Activated naive CD4-positive, alpha-beta T cell treated with anti-CD3 and anti-CD28 coated beads, Interleukin-2, amount 50 U/mL, for 72 hours (primary cell): ENCODE measurements at places on chromosomes 16 and 17. TPM values are rescaled to one million over a fixed set of nuclear protein-coding genes. Genes with fewer than 3 reads are reported as not detected.

- no peak for DNase-seq
These were observed 58.4 kb downstream of the SCNN1G start for GRCh38 chr16:23240994-23241393.

DNA sequence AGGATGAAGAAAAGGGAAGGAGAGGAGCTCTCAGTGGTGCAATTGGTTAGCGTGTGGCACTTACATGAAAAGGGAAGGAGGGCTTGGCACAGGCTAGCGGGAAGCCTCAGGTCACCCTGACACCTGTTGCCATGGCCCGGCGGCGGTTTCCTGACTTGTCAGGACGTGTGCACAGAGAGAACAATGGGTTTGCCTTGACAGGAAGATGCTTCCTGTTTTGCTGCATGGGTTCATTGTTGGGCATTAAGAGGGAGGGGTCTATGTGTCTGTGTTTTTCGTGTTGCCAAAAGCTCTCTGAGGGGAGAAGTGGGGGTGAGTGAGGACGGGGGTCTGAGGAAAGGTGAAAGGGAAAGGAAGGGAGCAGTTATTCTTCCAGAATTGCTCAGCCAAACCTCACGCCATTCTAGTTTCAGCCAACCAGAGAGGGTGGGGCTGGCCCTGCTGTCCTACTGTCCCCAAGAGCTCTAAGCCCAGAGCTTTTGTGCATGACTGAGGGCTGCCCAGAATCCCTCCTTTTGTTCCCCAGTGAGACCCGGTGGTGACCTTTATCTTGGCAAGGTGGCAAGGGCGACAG lies 17.1 kb upstream of the CCR7 start:
- peak; percentile 84 for DNase-seq

- DNase-seq: no peak
These were observed 7.1 kb upstream of the CNP start for GRCh38 chr17:41959336-41960095.

DNA sequence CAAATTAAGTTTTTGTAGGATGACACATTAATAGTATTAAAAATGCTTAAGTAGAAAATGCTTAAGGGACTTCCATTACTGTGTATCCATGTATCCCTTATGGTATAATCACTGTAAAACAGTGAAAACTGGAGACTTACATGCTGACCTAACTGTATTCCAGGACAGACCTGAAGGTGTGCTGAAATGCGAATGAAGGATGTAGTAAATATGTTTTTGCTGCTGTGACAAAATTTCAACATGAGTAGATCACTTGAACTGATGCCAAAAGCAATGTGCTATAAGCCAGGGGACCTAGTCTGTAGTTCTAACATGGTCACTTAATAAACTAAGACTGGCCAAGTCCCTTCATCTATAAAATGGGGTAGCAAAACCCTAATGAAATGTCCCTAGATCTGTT lies 142.0 kb upstream of the CORO6 start:
- DNase-seq: no peak

GRCh38 chr16:15949210-15950160 lies at the start of gene ABCC1:
Gene ABCC1, plus strand, starts transcription at chr16:15949616. Its CDS starts 136 bp downstream, at chr16:15949752.
- DNase-seq: peak; percentile 75

GRCh38 chr17:238964-239259 lies 57.5 kb upstream of the DOC2B start:
- no peak for DNase-seq

DNA sequence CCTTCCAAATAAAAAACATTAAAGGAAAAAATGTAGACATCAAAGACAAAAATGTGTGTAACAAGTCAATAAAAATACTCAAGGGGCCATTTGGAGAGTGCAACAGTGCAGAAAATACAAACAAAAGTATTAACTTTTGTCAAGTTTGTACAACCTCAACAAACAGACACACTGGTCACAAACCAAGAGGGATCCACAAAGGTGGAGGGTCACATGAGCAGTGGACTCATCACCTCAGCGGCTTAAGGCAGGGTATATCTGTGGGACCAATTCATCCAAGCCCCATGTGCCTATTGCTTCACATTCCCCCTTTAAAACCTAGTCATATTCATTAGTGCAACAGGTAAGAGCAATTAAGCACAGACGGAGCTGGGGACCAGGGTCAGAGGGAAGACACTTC lies 45.2 kb downstream of the DCUN1D3 start:
- no peak for DNase-seq

DNA sequence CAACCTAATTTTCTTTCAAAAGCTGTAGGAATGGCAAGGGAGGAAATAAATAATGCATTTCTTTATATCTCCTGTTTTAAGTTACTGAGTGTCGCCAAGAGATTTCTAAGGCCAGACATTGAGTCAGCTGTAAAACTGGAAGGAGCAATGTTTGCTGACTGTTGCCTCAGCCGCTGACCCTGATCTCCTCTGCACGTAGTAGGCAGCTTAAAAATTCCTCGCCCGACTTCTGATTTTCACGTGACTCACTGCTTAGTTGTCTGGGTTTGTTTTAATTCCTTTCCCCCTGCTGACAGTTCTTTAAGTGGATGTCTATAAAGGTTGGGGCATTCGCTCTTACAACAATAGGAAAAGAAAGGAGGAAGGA lies 100.6 kb downstream of the WWOX start:
- no peak for DNase-seq

ASPHD1 gene
- 1.4 TPM for total RNA-seq

GRCh38 chr16:8854298-8854948 lies 14.4 kb downstream of the CARHSP1 start:
- DNase-seq: no peak

DNA sequence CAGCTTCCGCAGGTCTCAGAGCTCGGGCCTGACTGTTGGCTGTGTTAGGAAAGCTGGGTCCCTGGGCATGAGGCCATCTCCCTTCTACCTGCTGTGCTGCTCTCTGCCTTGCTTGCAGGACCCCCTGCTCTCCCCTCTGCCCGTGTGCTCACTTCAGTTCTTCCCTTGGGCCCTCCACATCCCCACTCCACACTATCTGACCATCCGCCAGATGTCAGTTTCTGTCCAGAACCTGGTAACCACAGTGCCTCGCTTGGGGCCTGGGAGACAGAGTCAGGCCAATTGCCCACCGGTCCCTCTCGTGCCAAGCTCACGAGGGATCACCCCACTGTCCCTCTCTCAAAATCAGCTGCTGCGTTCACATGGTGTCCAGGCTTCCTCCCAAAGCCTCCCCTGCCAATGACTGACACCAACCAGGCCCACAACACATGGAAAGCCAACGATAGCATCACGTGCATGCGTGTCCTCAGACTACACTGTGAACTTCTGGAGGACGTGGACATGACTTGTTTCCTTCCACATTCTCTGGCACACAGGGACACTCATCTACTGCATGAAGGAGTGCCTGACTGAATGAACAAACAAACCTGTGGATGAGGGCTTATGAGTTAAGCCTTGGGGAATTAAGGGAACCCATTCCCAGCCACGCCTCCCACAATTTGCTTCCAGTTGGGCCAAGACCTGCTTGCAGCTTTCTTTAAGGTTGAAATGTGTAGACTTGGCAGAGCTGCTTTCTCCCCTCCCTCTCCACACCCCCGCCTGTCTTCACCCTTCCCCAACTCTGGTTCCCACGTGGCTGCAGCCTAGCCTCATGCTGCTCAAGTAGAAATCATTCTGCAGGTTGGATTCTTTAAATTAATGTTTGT lies 72.5 kb upstream of the ZNF423 start:
- DNase-seq: no peak

DNA sequence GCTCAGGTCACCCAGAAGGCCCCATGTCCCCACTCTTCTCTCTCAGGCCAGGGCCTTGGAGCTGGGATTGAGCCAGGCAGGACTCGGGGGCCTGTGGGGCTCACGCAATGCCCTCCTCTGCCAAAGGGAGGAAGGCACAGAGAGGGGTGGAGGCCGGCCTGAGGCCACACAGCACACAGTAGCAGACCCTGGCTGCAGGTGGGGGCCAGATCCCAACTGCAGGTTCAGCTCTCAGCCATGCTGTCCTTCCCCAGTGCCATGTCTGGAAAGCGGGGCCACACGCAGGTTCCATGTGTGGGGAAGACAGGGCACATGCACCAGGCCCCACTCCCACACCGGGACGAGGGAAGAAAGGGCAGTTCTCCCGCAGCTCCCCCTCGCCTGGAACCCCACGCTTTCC lies 33.3 kb upstream of the ZFPM1 start:
- no peak for DNase-seq

KRTAP2-1 gene
- not detected for total RNA-seq

- DNase-seq: no peak
These were observed 195.3 kb upstream of the RPL38 start for GRCh38 chr17:74008196-74008595.

CTRL gene
- total RNA-seq: 3.8 TPM

- no peak for DNase-seq
These were observed 53.1 kb downstream of the TEX2 start for GRCh38 chr17:64209983-64210382.

- no peak for DNase-seq
These were observed at the start of gene SDR42E2 for GRCh38 chr16:22161999-22162655. Gene SDR42E2, plus strand, starts transcription at chr16:22162506. Its CDS starts 3,077 bp downstream, at chr16:22165583.

GRCh38 chr16:71350821-71351557 lies 7.5 kb upstream of the CALB2 start:
- no peak for DNase-seq

- no peak for DNase-seq
These were observed 26.7 kb downstream of the HIC1 start for GRCh38 chr17:2081564-2081963.

DNA sequence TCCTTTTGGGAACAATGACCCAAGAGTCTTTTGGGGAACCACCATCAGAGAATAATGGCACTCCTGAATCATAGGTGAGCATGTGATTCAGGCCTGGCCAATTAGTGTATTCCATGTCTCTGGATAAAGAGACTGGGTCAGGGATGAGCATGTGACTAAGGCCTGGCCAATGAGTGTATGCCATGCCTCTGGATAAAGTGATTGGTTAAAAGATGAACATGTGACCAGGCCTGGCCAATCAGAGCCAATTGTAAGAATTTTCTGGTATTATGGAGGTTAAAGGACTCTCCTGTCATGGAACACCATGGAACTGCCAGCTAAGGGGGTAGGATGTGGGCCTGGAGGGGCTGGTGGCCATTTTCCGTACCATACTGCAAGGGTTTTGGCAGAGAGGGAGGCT lies 194.3 kb downstream of the C16orf78 start:
- DNase-seq: no peak

GRCh38 chr17:32870027-32870670 lies 6.8 kb downstream of the MYO1D start:
- no peak for DNase-seq

GRCh38 chr17:76111956-76112355 lies 8.4 kb upstream of the EXOC7 start:
- no peak for DNase-seq

- DNase-seq: peak; percentile 57
These were observed 524 bp upstream of the ZFP3 start for GRCh38 chr17:5077781-5078105.

TMEM204 gene
- 17.6 TPM for total RNA-seq

OR1A1 gene
- total RNA-seq: not detected

- DNase-seq: no peak
These were observed 5.3 kb downstream of the GPRC5B start for GRCh38 chr16:19879241-19879792.

DNA sequence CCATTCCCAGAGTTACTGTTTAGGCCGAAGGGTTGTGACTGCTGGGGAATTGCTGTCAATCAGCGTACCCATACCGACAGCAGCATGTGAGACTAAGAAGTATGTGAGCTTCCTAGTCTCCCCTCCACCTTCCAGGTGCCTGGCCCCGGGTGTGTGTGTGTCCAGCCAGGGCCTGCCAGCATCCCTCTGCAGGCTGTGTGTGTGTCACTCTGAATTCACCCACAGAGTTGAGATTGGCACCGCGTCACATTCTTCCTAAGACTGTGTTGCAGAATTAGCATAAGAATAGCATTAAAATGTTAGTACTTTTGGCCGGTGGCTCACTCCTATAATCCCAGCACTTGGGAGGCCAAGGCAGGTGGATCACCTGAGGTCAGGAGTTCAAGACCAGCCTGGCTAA lies 31.8 kb downstream of the PRMT7 start:
- no peak for DNase-seq

- peak; percentile 16 for DNase-seq
These were observed 1.8 kb upstream of the CDRT4 start for GRCh38 chr17:15469260-15469659.

DNA sequence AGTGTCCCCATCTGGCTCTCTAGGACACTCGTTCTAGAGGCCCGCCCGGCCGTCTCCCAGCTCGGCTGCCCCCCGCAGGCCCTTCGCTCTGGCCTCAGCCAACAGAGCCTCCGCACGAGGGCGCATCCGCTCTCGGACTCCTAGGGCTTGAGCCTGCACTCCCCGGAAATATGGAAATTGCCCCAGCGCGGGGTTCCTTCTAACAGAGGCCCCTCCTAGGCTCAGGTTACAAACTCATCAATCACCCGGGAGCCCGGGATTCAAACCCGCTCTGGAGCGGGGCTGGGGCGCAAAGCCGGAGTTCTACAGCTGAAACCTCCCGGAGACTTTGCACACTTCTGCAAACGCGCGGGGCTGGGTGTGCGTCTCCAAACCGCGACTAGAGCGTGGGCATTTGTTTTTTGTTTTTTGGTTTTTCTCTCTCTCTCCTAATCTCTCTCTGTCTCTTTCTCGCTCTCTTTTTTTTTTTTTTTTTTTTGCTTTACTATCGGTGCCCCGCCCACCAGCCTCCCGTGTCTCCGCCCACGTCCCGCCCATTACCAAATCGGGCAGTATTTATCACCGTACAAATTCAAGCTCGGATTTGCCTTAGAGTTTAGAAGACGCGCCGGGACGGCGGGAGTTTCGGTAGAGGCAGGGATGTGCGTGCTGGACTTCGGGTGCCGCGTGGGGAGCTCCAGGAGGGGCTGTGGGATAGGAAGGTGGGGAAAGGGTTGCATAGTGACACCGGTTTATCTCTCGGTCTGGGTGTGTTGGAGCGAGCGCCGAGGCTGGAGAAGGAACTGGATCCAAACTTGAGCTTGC lies 2.4 kb upstream of the FOXL1 start:
- peak; percentile 61 for DNase-seq

- DNase-seq: no peak
These were observed 409.7 kb downstream of the SNX29 start for GRCh38 chr16:12386192-12386591.

DNA sequence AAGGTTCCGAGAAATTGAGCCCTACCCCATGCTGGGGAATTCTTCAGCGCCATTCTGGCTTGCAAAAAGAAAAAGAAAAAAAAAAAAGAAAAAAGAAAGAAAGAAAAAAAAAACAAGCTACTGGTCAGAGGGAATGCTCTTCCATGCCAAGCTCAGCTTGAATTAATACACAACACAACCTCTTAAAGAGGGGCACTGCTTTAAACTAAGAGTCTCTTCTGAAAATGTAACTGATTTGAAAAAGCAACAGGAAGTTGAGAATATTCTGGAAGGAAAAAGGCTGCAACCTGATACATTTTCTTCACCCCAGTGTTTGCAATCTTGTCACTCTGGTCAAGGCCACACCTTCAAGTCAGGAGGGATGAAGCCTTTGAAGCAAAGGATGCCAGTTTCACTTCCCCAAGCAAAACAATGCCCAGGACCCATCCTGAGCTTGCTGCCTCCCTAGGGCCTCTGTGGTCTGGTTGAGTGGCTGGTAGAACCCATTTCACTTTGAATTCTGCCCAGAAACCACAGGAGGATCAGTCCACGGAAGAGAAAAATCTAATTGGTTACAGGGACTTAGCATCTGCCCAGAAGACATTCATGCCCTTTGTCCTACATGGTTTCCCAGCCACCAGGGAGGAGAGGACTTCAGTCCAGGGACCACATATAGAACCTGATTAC lies 389.7 kb downstream of the SOX9 start:
- no peak for DNase-seq

GRCh38 chr16:86449446-86450095 lies 60.8 kb upstream of the FOXF1 start:
- DNase-seq: no peak
